ENCODE measurements at places on chromosomes 3 and 15.

GRCh38 chr3:72310419-72311380 is 525.8 kb upstream of the PROK2 start:
- no peak for DNase-seq

- DNase-seq = no peak
These were observed 391.5 kb downstream of the RAP2B start for GRCh38 chr3:153553605-153553945.

GRCh38 chr15:53811530-53811929 is 52.1 kb upstream of the WDR72 start:
- DNase-seq = no peak

DNA sequence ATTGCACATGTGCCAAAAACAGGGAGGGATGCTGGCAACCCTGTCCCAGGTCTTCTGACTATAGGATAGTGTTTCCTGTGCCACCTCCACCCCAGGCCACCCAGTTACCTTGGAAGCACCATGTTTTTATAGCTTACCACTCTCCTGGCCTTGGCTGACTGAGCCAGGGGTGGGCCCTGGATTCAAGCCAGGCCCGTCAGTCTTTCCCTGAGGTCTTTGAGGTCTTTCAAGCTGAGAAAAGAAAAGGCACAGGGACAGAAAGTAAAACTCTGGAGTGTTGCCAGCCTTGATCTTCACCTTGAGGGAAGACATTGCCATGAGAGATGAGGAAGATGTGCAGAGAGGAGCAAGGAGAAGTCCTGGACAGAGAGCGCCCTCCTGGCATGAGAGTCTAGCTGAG is 46.3 kb downstream of the SYNM start:
- no peak for DNase-seq

GRCh38 chr3:60979461-60980341 is 271.6 kb downstream of the FHIT start:
- no peak for DNase-seq

DNA sequence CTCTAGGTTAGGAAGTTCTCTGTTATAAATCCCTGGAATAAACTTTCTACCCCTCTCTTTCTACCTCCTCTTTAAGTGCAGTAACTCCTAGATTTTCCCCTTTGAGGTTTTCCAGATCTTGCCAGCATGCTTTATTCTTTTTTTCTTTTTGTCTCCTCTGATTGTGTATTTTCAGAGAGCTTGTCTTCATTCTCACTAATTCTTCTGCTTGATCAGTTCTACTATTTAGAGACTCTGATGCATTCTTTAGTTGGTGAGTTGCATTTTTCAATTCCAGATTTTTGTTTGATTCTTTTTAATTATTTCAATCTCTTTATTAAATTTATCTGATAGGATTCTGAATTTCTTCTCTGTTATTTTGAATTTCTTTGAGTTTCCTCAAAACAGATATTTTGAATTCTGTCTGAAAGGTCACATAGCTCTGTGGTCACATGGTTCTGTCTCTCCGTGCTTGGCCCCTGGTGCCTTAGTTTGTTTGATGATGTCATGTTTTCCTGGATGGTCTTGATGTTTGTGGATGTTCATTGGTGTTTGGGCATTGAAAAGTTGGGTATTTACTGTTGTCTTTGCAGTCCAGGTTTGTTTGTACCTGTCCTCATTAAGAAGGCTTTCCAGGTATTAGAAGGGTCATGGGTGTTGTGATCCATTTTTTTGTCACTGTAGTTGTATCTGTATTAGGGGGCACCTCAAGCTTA is 89.2 kb downstream of the BBX start:
- no peak for DNase-seq

GRCh38 chr15:40310001-40310959 is 2.5 kb upstream of the PLCB2 start:
- DNase-seq = peak; percentile 86

DNA sequence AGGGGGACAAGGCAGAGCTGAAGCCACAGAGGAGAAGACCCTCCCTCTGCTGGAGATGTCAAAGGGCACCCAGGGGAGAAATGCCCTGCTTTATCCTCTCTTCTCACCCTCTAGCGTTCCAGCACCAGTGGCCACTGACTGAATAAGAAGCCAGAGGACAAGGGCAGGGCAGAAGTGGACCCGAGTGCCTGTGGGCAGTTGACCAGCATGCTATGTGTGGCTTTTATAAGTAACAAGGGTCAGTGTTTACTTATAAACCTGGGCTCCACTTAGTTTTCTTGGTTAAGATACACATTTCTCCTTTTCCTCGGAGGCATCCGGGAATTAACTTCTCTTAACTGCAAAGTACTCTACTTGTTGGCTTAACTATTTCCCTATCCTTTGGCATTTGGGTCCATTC is 13.3 kb upstream of the HDAC11 start:
- no peak for DNase-seq
